H4 (cell line): ENCODE measurements at places on chromosomes 6 and 20.

DNA sequence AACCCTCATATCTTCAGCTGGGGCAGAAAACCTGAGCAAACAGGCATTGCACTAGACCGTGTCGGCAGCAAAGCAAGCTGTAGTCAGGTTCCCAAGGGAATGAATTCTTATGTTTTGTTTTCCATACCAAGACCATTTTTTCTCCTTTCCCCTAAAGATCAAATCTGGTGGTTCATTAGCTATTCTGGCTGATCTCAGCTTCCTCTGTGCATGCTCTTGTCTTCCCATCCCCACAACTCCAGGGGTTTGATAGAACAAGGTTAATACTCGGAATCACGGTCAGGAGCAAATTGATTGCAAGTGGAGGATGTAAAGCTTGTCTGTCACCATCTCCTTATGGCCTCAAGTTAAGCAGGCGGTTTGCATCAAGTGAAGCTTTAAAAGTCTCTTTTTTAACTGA is 778.8 kb downstream of the KIF16B start:
- DNase-seq, result no peak

DNA sequence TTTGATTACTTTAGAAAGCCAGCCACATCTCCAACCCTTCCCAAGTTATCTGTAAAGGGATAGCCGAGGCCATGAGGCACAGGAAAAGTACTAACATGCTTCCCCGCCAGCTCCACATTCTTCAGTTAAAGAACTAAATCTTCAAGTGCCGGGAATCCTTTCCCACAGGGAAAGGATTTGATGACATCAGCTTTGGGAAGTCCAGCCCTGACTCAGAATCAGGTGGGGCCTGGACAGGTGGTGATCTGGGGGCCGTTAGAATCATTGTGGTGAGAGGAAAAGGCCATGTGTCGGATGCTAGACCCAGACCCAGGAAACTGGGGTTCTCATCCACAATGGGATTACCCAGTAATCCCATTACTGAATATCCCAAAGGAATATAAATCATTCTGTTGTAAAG is 580.0 kb downstream of the QKI start:
- DNase-seq, result no peak

DNA sequence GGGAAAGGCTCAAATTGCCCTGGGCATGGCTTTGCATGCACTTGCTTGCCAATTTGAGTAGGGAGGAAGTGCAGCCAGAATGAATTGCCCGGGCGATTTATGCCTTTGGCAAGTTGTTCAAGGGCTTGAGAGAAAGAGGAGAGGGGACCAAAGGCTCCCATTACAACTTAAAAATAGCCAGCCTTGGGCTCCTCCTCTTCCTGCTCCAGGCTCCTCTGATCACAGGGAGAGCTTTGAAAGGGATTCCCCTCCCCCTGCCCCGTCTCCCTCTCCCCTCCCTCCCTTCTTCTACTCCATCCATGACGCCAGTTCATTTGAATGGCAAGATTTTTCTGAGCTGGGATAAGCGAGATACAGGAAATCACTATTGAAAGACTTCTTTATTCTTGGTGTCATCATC is 304.9 kb upstream of the JAG1 start:
- no peak for DNase-seq

DNA sequence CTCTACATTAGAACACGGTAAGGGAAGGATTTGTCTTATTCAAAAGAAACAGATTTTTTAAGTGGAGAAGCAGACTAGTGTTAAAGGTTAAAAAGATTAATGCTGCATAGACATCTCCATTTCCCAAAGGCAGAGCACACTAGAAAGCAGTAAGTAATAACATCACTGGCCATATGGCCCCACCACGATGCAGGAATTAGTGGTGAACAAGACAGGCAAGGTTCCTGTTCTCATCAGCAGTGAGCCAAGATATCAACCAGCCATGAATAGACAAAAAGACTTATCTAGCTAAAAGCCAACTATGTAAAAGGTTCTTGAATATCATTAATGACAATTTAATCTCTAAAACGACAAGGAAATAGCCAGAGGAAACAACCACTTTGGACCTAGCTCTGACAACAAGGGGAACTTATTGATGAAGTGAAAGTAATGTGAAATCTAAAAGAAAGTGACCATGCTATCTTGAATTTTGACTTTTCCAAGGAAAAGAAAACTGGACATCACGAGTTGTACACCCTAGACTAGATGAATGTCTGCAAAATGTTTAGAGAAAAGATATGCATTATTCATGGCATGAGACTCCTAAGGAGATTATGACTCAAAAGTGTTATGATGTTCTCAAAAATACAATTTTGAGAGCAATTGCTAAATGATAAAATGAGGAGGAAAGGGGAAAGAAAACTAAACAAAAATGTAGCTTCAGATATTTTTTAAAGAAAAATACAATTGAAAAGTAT is 157.9 kb upstream of the STXBP5 start:
- DNase-seq, result no peak

DNA sequence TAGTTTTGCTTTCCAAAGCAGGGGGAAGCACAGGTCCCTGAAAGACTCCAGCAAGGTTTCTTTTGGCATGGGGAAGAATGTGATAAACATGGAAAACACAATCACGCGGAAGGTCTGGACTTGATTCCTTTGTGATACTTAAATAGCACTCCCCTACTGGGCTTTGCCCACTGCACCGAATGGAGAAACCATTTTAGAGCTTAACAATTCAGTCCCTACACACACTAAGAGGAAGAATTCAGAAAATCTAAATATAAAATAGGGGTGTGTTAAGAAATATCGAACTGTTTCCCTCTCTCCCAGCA is 71.4 kb upstream of the NHSL1 start:
- no peak for DNase-seq

DNA sequence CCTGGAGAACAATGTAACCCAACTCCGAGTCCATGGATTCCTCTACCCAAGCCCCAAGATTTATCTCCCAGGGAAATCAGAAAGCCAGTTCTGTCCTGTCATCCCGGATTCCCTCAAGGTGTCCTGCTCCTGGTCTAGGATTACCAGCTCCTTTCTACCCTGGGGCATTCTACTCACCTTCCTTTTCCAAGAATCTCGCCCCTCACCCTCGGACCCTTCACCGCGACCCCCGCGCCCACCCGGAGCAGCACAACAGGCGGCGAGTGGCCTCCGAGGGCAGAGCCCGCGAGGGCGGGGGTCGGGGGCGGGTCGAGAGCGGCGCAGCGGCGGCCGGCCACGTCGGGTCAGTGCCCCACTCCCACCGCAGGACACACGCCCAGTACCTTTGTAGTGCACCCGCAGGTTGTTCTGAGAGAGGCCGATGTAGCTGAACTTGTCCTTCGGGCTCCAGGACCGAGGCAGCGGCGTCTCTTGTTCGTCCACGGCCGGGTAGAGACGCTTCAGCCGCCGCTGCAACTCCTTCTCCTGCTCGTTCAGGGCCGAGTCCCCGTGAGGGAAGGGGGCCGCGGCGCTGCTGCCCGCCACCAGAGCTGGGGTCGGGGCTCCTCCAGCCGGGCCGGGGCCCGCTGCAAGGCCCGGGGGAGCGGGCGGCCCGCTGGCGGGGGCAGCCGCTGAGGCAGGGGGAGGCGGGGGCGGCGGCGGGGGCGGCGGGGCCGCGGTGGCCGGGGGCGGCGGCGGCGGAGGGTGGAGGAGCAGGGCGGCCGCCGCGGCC is 897 bp downstream of the RANBP9 start:
- DNase-seq, result no peak

- peak; percentile 80 for DNase-seq
Measured at GRCh38 chr20:63740627-63741353, 1.2 kb downstream of the SLC2A4RG start.

DNA sequence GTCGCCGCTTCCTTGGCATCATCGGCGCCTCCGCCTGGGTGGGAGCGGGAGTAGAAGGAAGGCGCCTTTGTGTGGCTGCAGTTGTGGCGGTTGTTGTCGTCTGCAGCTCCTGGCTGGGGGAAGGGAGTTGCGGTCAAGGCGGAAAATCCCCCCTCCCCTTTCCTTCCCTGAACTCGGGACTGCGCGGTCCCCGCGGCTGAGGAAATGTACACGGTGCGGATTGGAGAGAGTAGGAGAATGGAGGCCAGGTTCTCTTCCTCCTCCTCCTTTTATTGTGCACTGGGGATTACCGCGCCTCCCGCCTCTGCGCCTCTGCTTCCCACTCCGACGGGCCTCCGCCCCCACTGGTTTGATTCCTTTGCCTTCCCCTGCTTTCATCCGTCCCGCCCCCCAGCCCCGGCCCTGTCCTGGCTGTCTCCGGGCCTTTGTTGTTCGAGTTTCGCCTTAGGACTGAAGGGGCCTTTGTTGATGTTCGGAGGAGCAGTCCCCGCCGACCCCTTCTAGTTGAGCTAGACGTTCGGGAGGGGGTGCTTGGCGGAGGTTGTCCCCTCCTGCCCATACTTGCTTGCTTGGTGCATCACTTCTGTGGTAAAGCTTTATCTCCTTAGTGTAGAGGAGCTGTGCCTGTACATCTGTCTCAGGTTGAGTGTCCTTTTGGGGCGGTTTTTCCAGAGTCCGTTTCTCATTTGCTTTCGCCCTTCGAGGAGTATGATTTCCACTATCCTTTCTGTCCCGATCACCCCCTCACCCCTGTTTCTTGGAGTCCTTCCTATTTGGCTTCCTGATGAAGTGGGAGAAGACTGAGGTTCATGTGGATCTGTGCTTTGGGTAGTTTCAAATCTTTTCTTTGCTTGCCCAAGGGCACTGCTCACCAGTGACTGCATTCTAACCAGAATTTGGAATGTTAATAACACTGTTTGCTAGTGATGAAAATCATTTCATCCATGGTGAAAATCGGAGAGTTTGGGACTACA is 764 bp downstream of the ZNF292 start:
- DNase-seq, result peak; percentile 19

DNA sequence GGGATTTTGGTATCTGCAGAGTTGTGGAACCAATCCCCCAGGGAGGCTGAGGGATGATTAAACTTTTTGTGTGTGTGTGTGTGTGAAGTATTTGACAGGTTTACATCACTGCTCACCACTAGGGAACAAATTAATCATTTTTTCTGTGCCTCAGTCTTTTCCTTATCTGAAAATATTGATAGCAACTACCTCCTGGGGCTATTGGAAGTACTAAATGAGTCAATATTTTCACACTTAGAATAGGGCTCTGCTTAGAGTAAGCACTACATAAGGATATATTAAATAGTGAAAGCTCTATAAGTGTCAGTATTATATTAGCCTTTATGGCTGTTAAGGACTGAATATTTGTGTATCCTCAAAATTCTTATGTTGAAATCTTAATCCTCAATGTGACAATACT is 155.2 kb upstream of the UST start:
- no peak for DNase-seq

- no peak for DNase-seq
Measured at GRCh38 chr6:101668496-101669030, 275.1 kb downstream of the GRIK2 start.

GRCh38 chr6:84779380-84779779 is 15.0 kb upstream of the TBX18 start:
- no peak for DNase-seq

DNA sequence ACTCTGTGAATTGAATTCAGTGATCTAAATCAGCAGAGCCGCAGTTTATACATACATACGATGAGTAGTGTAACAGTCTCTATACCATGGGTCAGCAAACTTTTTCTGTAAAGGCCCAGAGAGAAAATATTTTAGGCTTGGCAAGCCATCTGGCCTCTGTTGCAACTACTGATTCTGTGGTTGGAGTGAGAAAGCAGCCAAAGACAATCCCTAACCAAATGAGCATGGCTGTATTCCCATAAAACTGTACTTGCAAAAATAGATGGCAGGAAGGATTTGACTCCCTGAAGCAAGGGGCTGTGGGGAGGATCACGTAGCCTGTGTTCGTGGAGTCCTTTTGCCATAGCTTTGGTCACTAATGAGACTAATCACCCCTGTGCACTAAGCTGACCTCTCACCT is 17.9 kb upstream of the MOCS1 start:
- no peak for DNase-seq

DNA sequence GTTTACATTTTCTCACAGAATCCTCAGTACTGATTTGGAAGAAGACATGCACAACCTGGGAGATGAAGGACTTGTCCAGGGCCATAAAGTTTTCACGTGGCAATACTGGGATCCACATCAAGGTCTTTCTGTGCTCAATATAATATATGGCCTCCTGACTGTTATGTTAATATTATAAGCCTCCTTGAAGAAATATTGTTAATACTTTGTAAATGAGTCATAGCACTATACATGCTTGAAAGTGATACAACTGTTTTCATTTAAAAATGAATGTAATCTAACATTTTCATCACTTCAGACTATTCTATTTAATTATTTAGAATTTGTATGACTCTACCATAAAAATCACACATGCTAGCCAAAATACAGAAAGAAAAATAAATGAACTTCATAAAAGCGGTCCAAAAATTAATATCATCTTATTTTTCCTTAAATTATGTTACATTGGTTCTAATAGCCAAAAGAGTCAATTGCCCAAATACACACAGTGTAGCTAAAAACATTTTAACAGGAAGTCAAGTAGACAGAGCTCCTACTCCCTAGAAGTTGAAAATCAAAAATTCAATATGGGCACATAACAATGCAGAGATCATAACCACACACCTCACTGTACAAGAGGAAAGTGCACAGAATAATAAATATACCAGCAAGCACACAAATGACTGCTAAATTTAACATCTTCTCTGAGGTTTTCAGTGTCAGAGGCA is 188.0 kb upstream of the HDDC2 start:
- no peak for DNase-seq

GRCh38 chr20:63343460-63344445 is 17.4 kb downstream of the CHRNA4 start:
- DNase-seq, result no peak

DNA sequence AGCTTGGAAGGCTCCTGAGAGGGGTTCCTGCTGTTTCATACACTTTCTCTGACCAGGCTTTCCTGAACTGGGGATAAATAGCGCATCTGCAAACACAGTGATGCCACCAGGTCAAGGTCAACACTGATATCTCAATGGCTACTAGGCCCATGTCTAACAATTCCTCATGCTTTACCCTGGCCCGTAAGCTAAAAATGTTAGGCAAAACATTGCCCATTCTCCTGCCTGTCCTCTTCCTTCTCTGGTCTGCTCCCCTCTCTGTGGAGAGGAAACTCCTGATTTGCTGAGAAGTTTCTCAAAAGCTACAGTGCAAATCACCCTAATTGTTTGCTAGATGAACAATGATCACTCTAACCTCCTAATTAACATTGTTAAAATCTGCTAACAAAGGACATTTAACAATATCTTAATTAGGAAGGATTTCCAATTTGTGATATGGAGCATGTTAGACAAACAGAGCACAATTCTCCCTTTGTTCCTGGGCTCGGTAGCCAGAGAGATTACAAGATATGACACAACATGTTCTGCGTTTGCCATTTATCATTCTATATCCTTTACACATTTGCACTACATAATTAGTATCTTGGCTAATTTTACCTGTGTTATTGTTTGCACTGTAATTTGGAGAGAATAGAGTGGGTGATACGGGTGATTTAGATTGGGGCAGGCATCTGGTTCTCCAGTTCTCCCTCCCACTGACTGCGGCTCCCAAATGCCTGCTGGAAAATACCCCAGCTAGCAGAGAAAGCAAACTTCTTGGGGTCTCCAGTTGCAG is 266.8 kb downstream of the CD83 start:
- no peak for DNase-seq
